ENCODE measurements at places on chromosomes 1 and 21.

- no peak for DNase-seq
These were observed 30.6 kb downstream of the PRDM15 start for GRCh38 chr21:41848533-41848932.

DNA sequence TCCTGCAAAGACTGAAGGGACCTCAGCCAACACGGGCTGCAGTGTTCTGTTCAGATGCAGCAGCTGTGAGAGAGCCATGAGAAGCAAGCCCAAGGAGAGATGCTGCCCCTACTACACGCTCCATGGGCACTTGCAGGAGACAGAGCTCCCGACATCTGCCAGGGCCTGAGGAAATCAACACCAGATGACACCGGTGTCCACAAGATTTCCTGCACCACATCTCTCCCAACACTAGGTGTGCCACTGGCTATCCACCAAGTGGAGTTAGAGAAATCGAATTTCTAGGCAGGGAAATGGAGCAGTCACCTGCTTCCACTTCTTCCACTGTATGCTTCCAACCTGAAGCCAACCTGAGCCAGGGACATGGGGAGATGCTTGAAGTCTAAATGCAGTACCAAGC is 445.3 kb downstream of the RWDD3 start:
- no peak for DNase-seq

GRCh38 chr21:33587792-33588484 is 546 bp downstream of the DONSON start:
- DNase-seq, result peak; percentile 41

- no peak for DNase-seq
These were observed 135.0 kb downstream of the SYT14 start for GRCh38 chr1:210072896-210073504.

DNA sequence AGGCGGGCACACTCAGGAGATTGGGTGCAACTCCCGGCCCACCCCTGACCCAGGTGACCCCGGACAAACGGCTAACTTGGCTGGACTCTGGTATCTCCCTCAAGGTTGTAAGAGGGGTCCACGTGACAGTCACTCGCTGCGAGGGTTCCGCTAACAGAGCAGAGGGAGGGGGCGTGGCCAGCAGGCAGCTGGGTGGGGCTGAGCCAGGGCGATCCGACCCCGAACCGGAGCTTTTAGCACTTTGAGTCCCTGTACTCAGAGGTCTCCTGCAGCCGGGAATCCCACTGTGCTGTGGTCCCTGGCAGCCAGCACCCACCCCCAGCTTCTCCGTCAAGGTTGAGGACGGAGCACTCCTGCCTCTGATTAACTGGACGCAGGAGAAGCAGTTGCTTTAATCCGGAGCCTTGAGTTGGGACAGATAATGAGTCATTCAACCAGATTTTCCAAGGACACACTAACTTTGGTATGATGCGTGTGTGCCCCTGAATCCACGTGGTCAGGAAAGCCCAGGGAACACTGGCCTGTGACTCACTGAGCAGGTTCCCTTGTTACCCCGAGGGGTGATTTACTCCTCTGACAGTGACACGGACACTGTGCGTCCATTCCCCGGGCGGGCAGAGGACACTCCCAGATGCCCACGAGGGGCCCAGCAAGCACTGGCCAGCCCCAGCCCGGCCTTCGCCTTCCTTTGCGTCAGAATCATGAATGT is 16.8 kb downstream of the TRPM2 start:
- no peak for DNase-seq

GRCh38 chr21:42561762-42562650 is 48.4 kb downstream of the SLC37A1 start:
- peak; percentile 46 for DNase-seq

DNA sequence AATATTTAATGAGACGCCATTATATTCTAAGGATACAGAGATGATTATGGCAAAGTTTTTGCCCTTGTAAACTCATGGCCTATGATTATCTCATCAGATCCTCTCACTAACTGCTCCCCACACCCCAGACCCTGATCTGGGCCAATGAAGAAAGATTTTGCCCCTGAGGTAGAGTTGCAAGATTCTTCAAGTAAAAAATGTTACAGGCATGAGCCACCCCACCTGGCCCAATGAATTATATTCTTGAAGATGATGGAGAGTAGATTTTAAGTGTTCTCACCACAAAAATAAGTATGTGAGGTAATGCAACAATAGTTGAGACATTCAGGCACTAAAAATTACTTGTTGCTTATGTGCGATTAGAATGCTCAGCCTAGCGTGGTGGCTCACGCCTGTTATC is 1.8 kb upstream of the CNR2 start:
- DNase-seq, result no peak

GRCh38 chr1:59229138-59229537 is 67.8 kb upstream of the FGGY start:
- DNase-seq, result no peak

GRCh38 chr1:232621050-232621449 is 8.9 kb downstream of the SIPA1L2 start:
- DNase-seq, result no peak

DNA sequence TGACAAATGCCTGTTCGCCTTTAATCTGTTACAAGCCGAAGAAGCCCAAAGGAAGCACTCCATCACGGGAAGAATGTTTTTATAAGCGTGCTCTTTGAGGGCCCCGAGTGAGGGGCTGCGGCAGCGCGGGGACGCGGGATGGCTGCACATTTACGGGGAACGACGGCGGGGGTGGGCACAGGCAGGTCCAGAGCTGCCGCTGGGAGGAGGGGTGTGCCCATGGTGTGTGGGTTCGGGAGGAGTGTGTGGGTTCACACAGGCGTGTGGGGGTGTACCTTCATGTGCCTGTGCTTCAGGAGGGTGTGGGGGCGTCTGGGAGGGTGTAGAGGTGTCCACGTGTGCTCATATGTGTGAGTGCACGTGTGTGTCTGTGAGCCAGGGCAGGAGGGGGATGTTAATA is 155.9 kb upstream of the ZC3H12A start:
- DNase-seq, result no peak

DNA sequence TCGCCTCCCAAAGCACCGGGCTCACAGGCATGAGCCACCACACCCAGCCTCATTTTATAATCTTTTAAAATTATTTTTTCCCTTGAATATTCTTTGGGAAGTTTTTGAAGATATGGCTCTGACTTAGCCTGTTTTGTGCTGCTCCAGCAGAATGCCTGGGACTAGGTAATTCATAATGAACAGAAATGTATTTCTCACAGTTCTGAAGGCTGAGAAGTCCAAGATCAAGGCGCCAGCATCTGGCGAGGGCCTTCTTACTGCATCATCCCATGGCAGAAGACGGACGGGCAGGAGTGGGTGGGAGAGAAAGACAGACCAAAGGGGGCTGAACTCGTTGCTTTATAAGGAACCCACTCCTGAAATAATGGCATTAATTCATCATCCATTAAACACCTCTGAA is 99.0 kb upstream of the SLC25A33 start:
- DNase-seq, result no peak

DNA sequence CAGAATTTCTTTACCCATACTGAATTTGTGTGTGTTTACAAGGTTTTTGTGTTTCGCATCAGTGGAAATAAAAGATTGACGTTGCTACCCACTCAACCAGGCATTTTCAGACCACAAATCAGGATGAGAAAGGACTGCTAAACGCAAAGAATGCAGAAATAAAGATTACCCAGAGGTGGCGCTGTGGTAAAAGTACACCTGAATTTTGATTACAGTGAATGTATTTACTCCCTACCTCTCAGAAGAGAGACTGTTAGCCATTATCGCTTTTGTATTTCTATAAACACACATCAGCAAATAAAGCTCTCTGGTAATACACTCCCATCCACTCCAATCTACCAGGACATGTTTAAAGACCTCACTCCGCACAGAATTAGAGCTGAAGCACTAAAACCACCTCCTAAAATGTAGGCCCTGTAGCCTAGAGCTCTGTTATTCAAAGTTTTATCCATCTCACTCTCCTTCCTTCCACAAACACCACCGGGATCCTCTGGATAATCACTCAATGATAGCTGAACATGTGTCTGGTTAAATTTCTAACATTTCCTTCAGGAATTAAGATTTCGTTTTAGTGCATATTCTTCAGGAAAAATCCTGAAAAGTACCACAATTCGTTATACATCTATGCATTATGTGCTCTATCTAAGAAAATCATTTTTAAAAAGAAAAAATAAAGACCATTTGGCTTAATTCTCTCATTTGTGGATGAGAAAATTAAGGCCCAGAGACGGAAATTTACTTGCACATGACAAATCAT is 2.5 kb upstream of the LMO4 start:
- DNase-seq, result peak; percentile 55

GRCh38 chr1:148309940-148310500 is 157.9 kb upstream of the NBPF11 start:
- no peak for DNase-seq

GRCh38 chr1:236774926-236775325 is 20.2 kb upstream of the MTR start:
- DNase-seq, result no peak

GRCh38 chr1:221239792-221240191 is 360.5 kb downstream of the HLX start:
- no peak for DNase-seq

GRCh38 chr1:175399795-175400194 is 207.2 kb upstream of the KIAA0040 start:
- no peak for DNase-seq

DNA sequence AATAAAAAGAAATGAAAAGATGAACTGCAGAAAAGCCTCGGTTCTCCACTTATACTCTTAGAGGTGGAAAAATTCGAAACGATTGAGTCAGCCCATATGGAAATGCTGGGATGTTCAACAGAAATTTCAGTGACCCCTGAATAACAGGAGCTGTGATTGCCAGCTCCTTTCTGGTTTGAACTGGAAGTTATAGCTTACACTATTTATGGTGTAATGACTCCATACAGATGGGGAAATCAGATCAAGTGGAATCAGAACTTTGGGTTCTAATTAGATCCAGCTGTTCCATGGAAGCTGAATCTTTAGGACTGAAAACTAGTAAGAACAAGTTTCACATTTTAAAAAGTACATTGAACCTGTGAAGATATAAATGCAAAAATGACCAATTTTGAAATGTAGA is 569.3 kb upstream of the ZRANB2 start:
- no peak for DNase-seq

- no peak for DNase-seq
These were observed 57.1 kb upstream of the ADARB1 start for GRCh38 chr21:45017039-45017960.

DNA sequence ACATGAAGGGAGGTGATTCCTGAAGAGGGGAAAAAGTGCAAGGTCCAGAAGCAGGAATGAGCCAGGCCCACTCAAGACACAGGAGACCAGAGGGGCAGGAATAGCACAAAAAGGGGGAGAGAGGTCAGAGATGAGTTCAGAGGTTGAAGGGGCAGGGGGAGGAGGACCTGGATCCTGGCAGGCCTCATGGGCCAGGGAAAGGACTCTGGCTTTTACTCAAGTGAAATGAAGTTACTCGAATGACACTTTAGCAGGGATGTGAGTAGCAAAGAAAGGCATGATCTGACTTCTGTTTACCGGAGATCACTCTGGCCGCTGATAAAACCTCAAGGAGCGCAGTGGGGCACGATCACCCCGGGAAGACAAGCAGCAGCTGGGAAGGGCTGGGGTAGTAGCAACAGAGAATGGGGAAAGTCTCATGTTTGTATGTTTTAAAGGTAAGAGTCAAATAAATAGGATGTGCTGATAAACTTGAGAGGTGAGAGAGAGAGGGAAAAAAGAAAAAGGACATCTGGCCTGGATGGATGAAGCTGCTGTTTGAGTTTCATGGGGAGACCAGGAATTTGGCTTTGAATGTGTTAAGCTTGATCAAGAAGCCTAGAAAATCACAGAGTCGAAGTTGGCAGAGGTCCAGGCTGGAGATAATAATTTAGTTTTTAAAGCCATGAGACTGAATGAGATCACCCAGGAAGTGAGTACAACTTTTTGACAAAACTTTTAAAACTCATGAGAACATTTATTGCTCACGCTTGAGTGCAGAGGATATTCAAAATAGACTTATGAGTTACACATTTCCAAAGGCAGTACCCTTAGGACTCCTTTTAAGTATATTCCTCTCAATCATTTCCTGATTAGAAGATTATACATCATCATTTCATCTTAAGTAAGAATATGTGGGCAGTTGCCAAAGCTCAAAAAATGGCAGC is 156.0 kb downstream of the RERE start:
- DNase-seq, result no peak

DNA sequence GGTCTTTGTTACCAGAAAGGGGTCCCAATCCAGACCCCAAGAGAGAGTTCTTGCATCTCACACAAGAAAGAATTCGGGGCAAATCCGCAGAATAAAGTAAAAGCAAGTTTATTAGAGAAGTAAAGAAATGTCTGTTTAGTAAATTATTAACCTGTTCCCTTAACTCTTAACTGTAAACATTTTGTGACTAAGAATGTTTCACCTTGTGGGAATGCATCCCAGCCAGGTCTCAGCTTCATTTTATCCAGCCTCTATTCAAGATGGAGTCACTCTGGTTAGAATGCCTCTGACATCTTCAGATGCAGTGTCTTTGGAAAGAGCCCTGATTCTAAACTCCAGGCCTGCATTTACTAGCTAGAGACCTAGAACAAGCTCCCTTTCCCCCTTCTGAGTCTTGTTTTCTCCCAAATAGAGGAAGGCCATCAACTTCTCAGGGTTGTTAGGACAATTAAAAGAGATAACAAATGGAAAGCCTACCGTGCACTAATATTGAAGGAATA is 4.5 kb upstream of the FABP3 start:
- DNase-seq, result no peak

GRCh38 chr1:177440821-177441220 is 270.1 kb downstream of the BRINP2 start:
- no peak for DNase-seq

DNA sequence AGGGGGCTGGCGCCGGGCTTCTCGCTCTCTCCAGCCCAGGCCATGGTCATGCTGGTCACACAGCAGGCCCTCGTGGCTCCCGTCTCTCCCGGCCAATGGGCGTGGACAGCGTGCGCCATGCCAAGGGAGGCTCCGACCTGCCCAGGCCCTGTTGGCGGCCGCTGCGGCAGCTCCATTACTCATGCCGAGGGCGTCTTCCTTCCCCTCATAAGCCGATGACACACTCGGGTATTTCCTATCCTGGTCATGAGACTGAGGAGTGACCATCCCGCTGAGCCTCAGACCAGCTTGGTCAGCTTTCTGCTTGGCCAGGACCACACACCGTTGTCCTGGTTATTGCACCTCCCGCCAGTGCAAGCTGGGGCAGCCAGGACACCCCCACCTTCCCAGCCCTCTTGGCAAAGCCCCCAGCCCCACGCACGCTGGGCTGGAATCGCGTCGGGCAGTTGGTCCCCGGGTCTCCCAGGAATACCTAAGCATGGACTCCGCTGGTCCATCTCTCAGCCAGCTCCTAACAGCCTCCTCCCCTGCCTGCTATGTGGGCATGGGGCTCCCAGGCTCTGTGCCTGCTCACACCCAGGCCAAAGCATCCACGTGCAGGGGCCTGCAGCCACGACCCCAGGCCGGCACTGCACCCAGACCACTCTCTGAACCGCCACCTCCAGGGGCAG is 49.8 kb downstream of the ARHGEF16 start:
- no peak for DNase-seq

- no peak for DNase-seq
These were observed 127.4 kb upstream of the KIAA1614 start for GRCh38 chr1:180785291-180785690.

GRCh38 chr1:63486629-63487028 is 36.4 kb downstream of the ITGB3BP start:
- DNase-seq, result no peak

Measured in DND-41 (cell line).